D721Med (cell line): ENCODE measurements at places on chromosomes 1 and 21.

DNA sequence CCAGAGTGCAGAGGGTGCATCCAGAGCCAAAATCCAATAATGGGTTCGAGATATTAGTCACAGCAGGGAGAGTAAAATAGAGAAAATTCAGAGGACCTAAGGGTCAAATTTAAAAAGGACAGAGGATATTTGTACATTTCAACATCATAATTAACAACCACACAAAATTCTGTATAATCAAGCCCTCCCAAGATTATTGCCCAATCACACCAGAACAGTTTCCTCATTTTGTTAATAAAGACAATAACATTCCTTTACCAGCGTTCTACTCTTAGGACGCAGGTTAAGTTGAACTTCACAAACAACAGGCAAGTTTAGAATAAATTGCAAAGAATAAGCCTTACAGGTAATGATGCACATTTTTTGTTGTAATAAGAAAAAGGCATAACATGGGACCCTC is 462.8 kb downstream of the PTPRC start:
- no peak for DNase-seq

GRCh38 chr1:198212675-198213074 is 55.9 kb downstream of the NEK7 start:
- DNase-seq: no peak

DNA sequence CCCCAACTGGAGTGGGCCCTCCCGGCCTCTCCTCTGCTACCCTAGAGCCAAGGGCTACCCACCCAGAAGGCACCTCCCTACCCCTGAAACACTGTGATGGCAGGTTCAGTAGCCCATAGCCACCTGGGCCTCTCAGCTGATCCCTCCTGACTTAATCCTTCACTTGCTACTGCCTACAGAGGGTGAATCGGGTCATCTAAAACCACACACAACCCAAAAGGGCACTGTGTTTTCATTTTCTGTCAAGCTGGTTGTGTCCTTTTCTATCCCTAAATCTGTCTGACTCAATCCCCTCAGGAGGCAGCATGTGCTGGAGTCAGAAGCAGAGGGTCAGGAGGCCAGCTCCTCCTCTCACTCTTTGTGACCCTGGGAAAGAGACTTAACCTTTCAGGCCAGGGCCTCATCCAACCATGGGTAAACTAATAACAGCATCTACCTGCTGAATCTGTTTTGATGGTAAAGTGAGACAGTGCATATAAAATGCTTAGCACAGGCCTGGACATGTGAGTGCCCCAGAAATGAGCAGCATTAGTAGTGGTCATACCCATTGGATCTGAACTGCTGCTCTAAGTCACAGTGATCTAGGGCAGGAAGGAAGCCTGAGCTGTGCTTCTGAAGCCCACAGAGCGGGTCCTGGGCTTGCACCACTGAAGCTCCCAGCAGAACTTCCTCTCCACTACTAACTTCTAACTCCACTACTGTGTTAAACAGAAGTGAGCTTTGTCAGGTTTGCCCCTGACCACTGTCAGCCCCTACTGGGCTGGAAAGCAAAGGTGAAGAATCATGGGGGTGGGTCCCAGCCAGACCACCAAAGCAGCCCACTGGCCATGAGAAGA is 11.0 kb downstream of the PMVK start:
- DNase-seq: no peak

DNA sequence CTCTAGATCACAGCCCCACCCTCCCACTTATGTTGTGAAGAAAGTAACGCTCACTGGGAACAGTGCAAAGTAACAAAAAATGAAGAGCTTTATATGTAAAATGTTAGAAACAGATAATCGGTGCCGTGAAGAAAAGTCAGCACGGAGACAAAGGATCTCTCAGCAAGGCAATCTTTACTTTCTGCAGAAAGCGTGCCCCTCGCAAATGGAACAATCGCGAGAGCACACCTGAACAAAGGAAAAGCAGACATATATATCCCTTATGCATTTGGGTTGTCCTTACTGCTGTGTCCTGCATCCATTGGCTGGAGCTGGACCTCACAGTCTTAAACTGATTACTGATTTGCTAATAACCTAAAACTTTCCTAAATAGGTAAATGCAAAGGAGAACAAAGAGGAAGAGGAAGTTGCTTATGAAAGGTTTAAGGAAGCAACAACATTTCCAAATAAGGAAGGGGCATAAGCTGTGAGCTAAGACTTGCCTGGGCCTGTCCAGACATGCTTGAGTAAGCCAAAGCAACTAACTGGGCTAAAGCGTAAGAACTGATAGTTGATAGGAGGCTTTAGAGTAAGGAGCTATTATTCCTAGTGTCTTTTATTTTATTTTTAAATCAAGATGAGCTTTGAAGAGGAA is 89.7 kb downstream of the GTF2B start:
- no peak for DNase-seq

DNA sequence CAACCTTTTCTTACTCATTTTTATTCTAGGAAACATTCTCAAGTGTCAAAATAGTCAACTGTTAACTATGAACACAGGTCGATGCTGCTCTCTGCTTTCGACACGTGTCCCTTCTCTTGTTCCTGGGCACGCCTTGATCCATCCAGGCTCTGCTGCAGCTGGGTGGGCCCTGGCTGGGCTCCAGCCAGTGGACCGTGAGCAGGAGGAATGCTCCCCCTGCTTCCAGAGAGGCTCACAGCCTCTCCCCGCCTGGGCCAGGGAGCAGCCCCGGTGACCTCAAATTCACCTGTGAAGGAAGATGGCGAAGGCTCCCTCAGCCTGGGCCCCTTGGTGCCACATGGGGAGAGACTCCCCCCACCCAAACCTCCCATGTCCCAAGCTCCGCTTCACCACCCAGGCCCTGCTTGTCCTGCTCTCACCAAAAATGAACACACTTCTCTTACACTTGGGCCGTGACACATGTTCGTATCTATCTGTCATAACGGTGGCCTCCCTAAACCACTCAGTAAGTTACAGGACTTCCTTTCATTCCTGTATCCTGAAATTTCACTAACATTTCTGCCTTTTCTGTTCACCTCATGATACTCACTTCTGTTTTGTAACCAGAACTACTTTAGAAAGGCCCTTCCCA is 24.6 kb upstream of the ADARB1 start:
- DNase-seq: no peak

- DNase-seq: no peak
Observed at GRCh38 chr1:230262867-230263567, 163.1 kb downstream of the PGBD5 start.

- DNase-seq: no peak
Observed at GRCh38 chr1:54547601-54548388, at the start of gene ACOT11. Gene ACOT11 (plus strand): TSS chr1:54548228. CDS start chr1:54548310, 82 bp downstream.

GRCh38 chr1:153493343-153493960 is 33.0 kb upstream of the S100A7 start:
- no peak for DNase-seq

GRCh38 chr1:203057911-203058675 is 27.7 kb downstream of the MYOG start:
- no peak for DNase-seq

DNA sequence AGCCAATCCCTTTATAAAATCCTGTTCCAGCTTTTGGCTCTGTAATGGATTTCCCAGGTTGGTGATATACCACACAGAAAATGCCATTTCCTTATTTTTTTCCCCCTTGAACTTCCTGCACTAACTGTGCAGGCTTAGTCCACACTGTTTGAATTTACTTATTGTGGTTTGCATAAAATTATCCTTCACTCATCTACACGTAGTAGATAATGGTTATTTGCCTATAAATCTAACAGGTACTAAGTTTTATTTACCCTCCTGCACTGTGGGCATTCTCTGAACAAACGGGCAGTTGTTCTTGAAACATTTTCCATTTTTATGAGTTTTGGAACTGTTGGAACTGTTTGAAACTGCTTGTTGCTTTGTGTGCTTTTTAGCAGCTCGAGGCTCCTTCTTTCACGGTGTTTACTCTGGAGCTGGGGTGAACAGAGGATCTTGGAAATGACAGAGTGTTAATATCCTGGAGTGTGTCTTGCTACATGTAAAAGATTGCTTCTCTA is 23.0 kb upstream of the KIFAP3 start:
- DNase-seq: no peak
